ENCODE measurements at places on chromosomes 5 and 9.
A peak's percentile ranks its signal among the peaks of the same experiment; 100 is the strongest.

- no peak for DNase-seq
Measured at GRCh38 chr9:85268131-85268530, 473.6 kb downstream of the AGTPBP1 start.

GRCh38 chr5:130975847-130976246 is 189.2 kb downstream of the HINT1 start:
- DNase-seq, result no peak

DNA sequence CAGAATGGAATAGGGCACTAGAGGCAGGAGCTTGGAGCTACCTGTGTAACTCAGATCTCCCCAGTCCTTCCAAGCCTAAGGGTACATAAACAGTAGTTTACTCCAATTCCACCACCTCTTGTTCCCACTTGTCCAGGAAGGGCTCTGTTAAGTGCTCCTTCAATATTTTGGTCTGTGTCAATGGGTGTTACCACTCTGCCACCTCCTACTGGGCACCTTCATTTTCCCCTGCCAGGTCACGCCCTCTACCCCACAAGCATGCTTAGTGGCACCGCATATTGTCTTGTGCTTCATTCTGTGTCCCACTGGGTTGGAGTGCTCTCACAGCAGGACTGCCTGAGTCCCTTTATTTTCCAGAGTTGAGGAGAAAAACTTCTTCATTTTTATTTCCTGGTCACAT is 459.8 kb downstream of the ARHGEF28 start:
- no peak for DNase-seq

GRCh38 chr9:79686381-79687130 is 114.8 kb downstream of the TLE4 start:
- peak; percentile 98 for DNase-seq

DNA sequence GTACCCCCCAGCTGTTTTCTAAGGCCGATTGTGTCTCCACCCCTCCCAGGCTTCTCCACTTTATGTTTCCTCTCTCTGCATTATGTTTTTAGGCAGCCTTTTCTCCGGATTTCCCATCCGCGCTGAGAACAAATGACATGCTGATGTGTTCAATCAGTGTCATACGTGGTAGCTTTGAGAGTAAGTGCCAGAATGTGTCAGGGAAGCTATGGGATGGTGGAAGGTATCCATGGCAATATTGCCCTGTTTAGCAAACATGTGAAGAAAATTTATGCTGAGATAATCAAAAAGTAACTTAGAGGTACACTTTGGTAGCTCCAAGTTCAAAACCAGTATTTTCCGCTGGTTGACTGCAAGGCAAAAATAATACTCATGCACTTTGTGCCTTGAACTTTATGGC is 36.6 kb upstream of the LECT2 start:
- DNase-seq, result no peak

DNA sequence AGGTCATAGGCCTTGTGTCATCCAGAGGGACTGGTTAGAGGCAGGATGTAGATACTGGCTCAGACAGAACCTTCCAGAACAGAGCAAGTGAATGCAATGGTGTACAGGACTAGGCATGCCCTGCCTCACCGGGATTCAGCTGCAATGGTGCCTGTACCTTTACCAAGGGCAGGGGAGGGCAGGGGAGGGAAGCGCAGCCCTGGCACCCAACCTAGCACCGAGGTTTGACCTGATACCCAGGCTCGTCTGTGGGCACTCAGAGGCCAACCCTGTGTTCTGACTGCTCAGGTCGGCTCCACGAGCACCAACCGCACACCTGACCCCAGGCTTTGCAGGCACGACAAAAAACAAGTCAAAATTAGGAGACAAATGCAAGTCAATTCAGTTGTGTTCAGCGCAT is 47.3 kb upstream of the GFPT2 start:
- no peak for DNase-seq

GRCh38 chr9:127264462-127265219 is at the start of gene GARNL3:
Gene GARNL3 (plus strand): TSS chr9:127264774. CDS start chr9:127264878, 104 bp downstream.
- no peak for DNase-seq

GRCh38 chr9:93028448-93029006 is 30.0 kb upstream of the SUSD3 start:
- no peak for DNase-seq

DNA sequence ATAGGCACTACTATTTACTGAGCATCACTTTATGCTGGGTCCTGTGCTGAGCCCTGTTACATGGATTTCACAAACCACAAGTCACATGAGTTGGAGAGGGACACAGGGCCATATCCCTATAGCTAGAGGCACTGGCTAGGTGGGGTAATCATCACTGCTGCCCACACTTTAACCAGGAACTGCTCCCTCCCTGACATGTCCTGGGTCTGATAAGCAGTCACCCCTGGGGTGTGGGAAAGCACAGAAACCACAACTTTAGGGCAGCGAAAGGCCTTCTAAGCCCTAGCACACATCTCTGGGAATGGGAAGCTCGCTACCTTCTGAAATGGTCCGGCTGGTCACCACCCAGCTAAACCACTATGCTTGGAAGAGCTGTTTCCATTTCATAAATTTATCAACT is 15.0 kb downstream of the TBC1D2 start:
- DNase-seq, result no peak

- DNase-seq, result no peak
Measured at GRCh38 chr5:96516631-96517071, 83.6 kb upstream of the PCSK1 start.

DNA sequence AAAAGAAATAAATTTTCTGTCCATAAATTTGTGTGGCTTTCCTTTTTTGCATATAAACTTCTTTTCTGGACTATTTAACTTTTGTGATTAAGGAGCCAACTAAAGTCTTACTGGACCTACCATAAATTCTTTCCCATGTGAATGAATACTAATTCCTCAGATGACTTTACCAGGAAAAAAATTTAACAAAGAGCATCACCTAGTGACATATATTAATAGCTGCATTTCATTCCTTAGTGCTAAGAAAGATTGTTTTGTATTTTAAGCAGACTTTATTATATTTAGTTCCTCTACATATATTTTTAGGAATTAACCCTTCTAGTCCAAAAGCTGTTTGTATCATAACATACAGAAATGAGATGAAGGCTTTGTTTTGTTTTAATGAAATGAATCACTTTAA is 64.4 kb downstream of the C9orf85 start:
- peak; percentile 4 for DNase-seq

GRCh38 chr5:135826221-135826525 is 8.3 kb upstream of the SLC25A48 start:
- DNase-seq, result no peak

DNA sequence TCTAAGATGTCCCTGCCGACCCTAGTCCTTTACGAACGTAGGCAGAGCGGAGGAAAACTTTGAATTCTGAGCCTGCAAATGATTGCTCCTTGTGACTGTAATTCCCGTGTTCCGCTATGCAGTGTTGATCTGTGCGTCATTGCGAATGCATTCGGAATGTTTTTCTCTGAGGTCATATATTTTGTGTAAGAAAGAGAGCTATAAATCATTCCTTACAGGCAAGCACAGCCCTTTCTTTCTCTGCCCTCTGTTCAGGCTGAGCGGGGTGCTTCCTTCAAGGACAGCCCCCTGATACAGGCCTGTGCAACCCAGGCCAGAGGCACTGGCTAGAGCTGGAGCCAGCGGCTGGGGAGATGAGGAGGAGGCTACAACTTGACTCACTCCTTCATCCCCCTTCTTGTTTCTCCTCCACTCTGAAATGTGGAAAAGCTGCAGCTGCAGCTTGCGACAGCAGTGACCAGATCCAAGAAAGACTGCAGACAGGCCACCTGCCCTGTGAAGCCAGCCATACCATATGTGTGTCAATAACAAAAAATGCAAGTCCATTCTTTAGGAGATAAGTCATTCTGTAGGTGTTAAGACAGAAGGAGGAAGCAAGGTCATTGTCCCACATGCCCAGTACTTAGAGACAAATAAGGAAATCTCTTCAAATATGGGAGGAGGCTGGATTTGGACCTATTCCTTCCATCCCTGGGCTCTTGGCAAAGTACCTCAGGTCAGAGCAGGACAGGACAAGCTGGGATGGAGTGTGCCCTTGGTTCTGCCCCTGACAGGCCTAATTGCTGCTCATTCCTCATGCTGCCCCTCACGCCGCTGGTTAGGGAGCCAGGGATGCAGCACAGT is 345.7 kb upstream of the WWC1 start:
- DNase-seq, result peak; percentile 79

GRCh38 chr5:52963636-52964035 is 25.5 kb upstream of the ITGA2 start:
- DNase-seq, result no peak

DNA sequence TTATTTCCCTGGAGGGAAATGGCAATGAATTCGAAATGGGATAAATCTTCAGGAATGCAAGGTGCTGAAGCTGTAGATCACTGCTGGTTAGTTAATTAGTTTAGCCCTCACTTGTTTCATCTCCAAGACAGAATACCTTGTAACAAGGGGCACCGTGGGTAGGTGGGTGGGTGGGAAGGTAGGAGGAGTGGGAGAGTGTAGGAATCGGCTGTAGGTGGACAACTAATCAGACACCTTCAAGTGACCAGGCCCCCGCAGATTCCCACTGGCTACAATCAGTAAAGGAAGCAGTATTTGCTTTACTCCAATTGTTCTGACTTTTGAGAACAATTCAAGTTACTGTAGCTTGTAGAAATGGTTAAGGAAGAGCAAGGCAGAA is 293.7 kb downstream of the TLE1 start:
- DNase-seq, result no peak

DNA sequence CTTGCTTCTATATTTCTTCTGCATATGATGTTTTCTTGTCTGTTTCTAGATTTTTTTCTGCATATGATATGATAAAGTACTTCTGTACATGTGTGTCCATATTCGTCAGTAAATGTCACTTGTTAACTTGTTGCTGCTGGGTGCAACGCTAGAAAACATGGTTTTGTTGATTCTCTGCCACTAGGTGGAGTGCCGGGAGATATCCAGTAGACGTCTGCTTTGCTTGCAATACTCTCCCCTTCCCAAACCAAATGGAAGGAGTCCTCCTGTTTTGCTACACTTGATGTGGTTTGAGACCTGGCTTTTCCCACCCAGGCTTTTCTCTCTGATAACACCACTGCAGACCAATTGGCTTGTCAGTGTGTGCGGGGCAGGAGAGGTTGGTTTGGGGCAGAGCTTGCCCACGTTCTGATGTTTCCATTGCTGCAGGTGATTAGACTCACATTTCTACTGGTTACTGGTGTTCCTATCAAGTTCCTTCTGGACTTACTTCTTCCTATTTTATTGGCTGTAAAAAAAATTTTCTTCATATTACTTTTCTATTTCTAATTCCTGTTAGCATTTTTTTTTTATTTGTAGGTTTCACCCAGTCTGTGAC is 900.0 kb upstream of the CDH10 start:
- peak; percentile 48 for DNase-seq

- DNase-seq, result peak; percentile 31
Measured at GRCh38 chr5:94288937-94289336, 329.5 kb downstream of the KIAA0825 start.

DNA sequence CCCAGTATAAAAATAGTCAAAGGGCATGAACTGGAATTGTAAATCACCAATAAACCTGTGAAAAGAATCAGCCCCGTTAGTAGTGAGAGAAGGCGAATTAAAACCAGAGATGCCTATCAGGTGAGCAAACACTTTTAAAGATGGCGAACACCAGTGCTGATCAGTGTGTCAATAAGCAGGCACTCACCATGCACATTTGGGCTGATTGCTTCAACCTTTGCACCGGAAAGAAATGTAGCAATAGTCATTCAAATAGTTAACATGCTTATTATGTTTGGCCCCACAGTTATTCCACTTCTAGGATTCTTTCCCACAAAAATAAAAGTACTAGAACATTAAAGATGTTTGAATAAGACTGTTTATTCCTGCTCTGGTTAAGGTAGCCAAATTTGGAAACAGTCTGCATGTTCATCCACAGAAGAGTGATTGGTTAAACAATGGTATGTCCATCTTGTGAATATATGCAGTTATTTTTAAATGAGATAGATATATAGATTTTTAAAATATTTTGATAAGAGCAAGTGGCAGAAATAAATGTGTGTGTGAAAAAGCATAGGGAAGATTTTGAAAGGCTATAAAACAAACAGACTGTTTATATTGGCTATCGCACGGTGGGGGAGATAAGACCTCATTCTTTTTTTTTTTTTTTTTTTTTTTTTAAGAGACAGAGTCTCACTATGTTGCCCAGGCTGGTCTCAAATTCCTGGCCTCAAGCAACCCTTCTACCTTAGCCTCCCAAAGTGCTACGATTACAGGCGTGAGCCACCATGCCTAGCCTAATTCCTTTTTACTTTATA is 112.2 kb downstream of the PIP5K1B start:
- DNase-seq, result no peak

DNA sequence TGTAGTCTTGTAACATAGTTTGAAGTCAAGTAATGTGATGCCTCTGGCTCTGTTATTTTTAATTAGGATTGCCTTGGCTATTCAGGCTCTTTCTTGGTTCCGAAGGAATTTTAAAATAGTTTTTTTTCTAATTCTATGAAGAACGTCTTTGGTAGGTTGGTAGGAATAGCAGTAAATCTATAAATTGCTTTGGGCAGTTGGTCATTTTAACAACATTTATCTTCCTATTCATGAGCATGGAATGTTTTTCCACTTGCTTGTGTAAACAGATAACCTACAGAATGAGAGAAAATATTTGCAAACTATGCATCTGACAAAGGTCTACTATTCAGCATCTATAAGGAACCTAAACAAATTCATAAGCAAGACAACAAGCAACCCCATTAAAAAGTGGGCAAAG is 173.2 kb upstream of the TRPC7 start:
- no peak for DNase-seq

DNA sequence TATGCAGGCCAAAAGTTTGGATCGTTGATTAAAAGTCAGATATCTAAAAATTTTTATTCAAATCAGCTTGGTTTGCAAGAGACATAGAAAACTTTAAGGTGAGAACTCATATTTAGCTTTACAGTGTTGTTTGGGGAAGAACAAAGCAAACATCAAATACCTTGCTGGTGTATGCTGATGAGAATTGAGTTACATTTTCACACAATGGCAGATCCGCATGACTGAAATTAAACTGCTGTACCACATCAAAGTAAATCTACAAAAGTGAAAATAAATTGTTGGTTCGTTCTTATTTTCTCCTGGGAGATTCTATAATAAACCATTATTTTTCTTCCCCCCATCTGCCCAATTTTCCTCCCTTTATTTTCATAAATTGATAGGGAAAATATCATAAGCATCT is 198.2 kb upstream of the PCSK5 start:
- no peak for DNase-seq

- peak; percentile 48 for DNase-seq
Measured at GRCh38 chr9:13952906-13953305, 361.0 kb downstream of the NFIB start.

GRCh38 chr5:14039063-14039462 is 94.6 kb upstream of the DNAH5 start:
- DNase-seq, result no peak

- DNase-seq, result no peak
Measured at GRCh38 chr9:91913986-91914385, 36.0 kb downstream of the ROR2 start.

- no peak for DNase-seq
Measured at GRCh38 chr5:153793699-153794098, 245.0 kb downstream of the FAM114A2 start.

DNA sequence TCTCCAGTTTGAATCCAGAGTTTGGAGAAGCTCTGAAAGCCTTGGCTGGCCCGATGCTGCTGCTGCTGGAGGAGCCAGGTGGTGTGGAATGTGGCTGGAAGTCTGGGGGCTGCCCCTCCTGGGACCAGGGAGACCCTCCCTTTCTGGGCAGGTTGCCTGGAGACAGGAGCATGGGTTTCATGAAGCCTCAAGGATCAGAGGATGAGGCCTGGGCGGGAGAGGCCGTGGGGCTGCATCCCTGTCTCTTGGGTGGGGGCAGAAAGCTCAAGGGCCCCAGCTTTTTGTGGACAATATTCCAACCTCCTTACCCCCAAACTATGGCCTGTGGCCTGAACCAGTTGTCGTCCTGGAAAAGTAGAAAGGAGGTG is 10.1 kb downstream of the FGF18 start:
- no peak for DNase-seq
